ENCODE measurements at places on chromosomes 6 and 20.

- no peak for DNase-seq
Measured at GRCh38 chr6:90703336-90703735, 116.5 kb upstream of the MAP3K7 start.

GRCh38 chr6:74504941-74505340 lies 700.9 kb downstream of the COL12A1 start:
- no peak for DNase-seq

DNA sequence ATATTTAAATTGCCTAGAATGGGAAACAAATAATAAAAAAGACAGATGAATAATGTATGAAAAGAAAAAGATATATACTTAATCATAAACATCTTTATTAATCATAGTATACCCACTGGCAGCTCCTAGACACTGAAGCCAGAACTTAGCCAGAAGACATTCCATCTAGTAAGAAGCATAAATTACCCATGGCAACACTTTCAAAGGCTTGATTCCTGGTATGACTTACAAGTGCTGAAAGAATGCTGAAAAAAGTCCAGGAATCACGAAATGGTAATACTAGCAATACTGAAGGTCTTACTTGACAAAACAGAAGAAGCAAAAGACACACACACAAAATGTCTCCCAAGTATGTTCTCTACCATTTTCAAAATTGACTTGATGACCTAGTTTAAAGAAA lies 38.0 kb downstream of the RWDD2A start:
- peak; percentile 78 for DNase-seq

GRCh38 chr6:39035681-39036080 lies 12.9 kb upstream of the GLP1R start:
- DNase-seq, result no peak

- no peak for DNase-seq
Measured at GRCh38 chr6:99013661-99014060, 65.9 kb upstream of the FBXL4 start.
